ENCODE measurements at places on chromosomes 5 and 9. TPM values are rescaled to one million over a fixed set of nuclear protein-coding genes. Genes with fewer than 3 reads are reported as not detected.

DNA sequence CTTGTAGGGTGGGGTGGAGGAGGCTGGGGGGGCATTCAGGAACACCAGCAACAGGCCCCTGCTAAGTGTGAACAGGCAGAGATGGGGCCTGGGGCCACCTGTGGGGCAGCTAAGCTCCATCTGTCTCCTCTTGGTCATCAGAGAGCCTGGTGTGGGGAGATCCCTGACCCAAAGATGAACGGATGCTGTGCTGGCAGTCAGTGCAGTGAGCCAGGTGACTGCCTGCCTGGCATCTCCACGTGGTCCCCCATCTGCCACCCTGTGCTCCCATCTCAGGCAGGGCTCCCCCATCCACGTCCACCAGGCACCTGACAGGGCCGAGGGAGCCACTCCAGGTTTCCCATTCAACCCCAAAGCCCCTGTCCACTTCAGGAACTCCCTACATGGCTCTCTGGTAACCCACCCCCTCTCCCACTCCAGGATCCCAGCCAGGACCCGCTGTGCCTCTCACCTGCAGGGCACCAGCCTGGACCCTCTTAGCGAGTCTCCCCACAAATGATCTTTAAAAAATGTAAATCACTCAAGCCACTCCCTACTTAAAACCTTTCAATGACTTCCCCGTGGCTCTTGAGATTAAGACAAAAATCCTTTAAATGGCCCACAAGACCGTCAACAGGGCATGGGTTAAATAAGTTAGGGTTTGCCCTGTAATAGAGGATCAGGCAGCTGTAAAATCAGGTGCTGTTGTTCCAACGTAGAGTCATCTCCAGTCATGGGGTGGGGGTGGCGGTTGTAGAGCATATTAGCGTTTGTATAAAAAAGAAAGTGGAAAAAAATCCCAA is 60.8 kb downstream of the LMX1B start:
- no peak for DNase-seq

- DNase-seq: no peak
These were observed 348.5 kb downstream of the MED10 start for GRCh38 chr5:6029811-6030271.

GRCh38 chr9:111161015-111161415 is 122.7 kb upstream of the LPAR1 start:
- no peak for DNase-seq

- no peak for DNase-seq
These were observed 26.8 kb upstream of the PRUNE2 start for GRCh38 chr9:76932757-76933156.

The EIF4E1B gene
- total RNA-seq: not detected

Data from Calu3 (cell line).